ENCODE measurements at places on chromosomes 6 and 20.

- no peak for DNase-seq
Observed at GRCh38 chr20:8330785-8331695, 199.0 kb downstream of the PLCB1 start.

- DNase-seq = no peak
Observed at GRCh38 chr20:58233393-58233792, 4.9 kb upstream of the ANKRD60 start.

DNA sequence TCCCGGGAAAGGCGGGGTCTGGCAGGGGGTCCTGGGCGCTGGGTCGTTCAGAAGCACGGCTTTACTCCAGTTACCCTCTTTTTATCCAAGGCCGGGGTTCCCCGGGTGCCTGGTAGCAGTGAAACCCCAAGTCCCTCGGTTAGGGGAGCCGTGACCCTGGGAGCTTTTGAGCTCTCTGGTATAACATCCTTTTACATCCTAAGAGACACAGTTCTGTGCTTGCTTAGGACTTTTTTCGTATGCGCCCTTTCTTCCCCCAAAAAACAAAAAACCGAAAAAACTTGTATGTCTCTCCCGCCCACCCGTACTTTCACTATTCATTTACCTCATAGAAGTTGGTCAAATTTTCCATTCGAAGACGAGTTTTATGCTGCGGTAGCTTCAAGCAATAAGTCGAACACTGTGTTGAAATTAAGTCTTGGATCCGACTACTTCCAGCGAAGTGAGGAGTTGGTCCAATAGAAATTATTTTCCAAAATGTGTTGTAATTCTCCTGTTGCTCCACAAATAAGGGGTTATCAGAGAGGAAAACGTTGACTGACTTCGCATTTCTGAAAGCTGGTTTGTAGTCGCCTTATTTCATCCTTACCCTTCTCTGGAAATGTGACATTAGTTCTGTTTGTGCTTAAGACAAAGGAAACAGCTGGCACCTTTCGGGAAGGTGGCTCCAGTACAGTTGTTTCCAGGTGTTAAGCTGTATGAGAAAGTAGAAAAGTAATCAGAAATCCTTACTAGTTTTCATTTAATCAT lies 816 bp upstream of the MAN1A1 start:
- no peak for DNase-seq

GRCh38 chr20:23298926-23299672 lies 51.5 kb upstream of the NXT1 start:
- DNase-seq = no peak

GRCh38 chr20:43669332-43669731 lies 2.4 kb downstream of the MYBL2 start:
- DNase-seq = no peak

GRCh38 chr6:14763616-14764015 lies 482.3 kb upstream of the JARID2 start:
- DNase-seq = no peak

DNA sequence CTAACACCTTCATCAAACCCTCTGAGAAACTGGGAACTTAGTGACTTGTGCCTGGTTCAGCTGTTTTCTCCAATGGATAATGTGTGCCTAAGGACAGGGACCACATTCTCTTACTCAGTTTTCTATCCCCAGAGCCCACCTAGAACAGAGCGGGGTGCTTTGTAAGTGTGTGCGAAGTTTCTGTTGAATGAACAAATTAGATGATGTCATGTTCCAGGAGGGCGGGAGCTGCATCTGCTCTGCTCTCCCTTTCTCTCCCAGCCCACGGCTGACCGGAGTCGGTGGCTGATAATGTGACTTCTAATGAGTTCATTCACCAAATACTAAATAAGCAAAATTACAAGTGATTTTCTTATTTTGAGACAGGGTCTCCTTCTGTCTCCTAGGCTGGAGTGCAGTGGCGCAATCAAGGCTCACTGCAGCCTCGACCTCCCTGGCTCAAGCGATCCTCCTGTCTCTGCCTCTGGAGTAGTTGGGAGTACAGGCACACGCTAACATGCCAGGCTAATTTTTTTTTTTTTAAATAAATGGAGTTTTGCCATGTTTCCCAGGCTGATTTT lies 60.7 kb upstream of the FNDC1 start:
- DNase-seq = no peak

DNA sequence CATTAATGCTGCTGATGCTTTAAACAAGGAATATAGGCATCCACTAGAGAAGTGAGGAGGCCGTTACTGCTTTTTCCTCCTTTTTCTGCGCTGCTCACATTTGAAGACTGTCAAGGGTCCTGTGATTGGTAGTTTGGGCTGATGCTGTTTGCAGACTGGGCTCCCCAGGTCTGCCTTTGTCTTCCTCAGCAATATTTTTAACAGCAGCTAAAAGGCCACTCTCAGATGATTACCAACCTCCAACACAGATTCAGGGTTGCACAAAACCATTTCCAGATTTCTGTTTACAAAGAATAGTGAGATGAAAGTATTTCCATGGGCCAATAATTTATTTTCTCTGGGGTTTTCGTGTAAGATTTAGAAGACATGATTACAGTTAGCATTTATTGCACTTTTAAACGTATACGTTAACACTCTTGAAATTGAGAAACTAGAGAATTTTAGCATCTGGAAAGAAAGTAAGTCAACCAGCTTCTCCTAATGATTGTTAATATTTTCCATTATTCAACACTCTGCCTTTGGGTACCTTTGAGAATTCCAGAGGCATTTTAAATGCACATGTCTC lies 475.3 kb upstream of the SOX4 start:
- DNase-seq = no peak

- no peak for DNase-seq
Observed at GRCh38 chr6:82118150-82118562, 129.4 kb downstream of the IBTK start.

Measured in DMS 273 treated with DMSO at 0.1 percent for 48 hours (cell line).